ENCODE measurements at places on chromosomes 12 and 14. TPM values are rescaled to one million over a fixed set of nuclear protein-coding genes. Genes with fewer than 3 reads are reported as not detected.
A peak's percentile ranks its signal among the peaks of the same experiment; 100 is the strongest.

DNA sequence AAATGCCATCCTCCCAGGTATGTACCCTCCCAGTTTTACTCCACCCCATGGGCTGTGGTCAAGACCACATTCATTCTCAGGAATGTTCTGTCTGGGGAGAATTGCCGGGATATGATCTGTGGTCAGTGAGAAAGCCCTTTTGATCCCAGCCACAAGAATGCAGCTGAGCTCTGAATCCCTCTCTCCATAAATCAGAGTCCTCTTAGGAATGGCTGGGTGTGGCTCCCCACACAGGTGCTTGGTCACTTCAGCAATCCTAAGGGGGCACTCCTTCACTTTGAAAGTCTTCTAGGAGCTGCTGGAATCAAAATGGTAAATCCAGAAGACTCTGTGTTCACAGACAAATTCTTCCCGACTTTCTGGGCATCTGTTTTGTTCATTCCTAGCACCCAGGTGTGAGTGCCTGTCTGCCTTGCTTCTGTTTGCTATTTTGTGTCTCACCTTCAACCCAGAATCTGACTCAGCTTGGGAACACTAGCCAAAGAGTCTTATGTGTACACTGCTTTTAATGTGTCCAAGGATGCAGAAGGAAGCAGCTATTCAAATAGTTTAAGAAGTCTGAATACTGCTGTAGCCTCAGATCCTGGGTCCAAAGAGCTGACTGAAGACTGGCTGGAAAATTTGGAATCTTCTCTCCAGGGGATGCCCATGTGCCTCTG is 144.6 kb upstream of the CDKN3 start:
- no peak for DNase-seq

- DNase-seq = no peak
These were observed 281.3 kb downstream of the KCNH5 start for GRCh38 chr14:62763951-62764350.

DNA sequence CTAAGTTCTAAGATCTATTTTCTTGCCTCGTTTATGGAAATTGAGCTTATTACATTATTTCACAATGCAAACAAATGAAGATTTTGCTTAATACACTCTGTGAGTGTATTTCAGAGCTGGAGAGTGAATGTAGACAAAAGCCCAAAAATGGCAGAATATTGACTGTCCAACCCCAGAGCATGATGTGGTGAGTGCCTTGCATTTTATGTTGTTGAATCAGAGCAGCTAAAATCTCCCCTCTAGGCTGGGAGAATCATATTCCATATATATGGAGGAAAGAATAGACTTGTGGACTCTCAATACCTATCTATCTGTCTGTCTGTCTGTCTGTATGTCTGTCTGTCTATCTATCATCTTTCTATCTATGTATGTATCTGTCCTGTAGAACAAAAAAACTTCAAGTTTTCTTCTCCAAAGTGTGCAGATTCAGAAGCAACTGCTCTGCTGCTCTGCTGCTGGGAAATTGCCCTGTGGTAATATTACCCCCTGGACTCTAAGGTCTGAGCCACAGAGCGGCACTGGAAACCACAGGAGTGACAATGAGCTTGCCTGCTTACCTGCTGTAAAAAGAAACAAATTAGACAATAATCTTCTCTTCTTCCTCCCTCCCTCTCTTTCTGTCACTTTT is 209.4 kb upstream of the PRICKLE1 start:
- no peak for DNase-seq

- no peak for DNase-seq
These were observed 145.2 kb upstream of the TMCC3 start for GRCh38 chr12:94795520-94795919.

DNA sequence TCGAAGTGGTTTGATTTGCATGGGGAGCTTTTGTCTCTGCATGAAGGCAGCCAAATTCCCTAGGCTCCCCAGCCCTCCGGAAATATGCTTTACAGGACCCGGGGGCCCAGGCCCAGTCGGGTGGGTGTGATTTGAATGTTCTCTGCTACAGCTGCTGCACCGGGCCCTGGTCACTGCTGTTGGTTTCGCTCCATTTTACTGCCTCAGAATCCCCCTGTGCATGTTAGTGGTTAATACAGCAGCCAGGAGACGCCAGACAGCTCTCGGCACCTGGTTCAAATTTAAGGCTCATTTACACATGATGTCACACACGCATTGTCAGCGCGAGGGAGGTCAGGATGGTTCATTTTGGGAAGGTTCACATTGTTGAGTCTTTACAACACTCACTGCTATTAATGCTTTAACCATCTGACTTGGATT is 99.6 kb downstream of the SLC38A6 start:
- no peak for DNase-seq

Gene ADAM21
- total RNA-seq = not detected

- DNase-seq = peak; percentile 72
These were observed 52.3 kb upstream of the TMEM263 start for GRCh38 chr12:106903241-106903945.

DNA sequence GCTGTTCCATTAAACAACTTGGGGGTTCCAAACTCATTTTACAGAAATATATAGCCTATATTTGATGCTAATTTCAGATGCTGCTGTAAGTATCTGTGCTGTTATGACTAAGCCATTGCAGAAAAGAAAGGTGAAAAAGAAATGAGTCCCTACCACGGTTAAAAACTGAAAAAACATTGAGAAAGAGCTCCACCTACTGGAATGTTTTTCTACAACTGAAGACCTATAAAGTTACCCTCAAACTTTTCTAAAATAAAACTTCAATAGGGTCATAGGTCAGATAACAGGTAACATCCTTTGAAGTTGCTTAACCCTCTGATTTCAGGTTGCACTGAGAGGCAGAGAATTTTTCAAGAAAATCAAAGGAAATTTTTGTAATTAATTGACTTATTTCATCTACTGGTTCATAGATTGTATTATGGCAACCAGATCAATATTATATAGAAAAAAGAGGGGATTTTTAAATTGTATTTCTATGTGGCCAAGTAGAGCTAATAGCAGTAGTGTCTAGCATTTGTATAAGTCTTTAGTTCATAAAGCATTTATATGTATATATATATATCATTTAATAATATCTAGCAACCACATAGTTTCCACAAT is 279.9 kb downstream of the RPS29 start:
- no peak for DNase-seq

GRCh38 chr14:51124029-51124428 is 29.1 kb upstream of the TRIM9 start:
- no peak for DNase-seq

GRCh38 chr12:66714709-66715108 is 35.8 kb upstream of the GRIP1 start:
- no peak for DNase-seq
